ENCODE measurements at places on chromosomes 16 and 17. TPM values are rescaled to one million over a fixed set of nuclear protein-coding genes. Genes with fewer than 3 reads are reported as not detected.

DNA sequence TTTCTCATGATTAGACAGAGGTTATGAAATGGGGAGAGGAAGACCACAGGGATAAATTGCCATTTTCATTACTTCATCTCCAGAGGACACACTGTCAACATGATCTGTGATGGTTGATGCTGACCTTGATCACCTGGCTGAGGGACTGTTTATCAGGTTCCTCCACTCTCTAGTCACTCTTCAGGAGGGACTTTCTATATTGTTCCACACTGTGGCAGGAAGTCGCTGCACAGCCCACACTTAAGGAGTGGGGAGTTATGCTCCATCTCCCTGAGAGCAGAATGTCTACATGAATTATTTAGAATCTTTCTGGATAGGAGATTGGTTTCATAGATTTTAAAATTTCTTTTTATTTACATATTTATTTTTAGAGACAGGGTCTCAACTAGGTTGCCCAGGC lies 46.7 kb downstream of the CYB5B start:
- DNase-seq = no peak

Gene SMG1
- polyA plus RNA-seq = 86.3 TPM

Gene ADAM11
- polyA plus RNA-seq = 2.8 TPM

Gene SOST
- polyA plus RNA-seq = 30.9 TPM
